Keratinocyte (primary cell): ENCODE measurements at places on chromosomes 6 and 20.

DNA sequence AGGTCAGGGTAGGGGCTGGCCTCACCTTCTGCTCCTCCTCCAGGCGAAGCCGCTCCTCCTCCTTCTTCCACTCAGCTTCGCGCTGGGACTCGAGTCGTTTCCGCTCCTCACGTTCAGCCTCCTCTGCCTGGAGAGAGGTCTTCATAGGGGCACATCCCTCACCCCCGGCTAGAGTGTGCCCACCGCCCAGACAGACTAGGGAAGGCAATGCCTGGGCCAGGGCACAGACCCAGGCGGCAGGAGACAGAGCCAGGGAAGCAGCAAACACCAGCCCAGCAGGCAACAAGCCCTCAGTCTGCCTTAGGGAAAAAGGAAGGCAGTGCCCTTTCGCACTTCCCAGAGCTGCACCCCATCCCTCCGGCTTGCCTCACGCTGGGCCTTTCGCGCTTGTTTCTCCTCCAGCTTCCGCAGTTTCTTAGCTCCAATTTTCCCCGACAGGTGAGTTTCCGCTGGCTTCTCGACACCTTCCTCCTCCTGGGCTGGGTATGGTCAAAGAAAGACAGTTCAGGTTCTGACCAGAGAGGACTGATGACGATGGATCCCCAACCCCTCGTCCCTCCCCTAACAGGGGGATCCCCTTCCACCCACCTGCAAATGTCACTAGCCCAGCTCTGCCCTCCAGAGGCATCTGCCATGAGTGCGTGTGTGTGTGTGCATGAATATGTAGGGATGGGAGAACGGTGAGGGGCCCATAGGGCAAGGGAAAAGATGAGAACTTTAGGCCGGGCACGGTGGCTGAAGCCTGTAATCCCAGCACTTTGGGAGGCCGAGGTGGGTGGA is 4.3 kb downstream of the DDRGK1 start:
- no peak for DNase-seq
- no peaks in the 10 kb centered on the region for H3K27me3 ChIP-seq
- no peak overlapping the region for H3K4me3 ChIP-seq
- H3K36me3 ChIP-seq, result peaks cover 31% of the 10 kb centered on the region

GRCh38 chr6:37556881-37557644 is 57.4 kb upstream of the CCDC167 start:
- no peak overlapping the region for H3K27ac ChIP-seq
- no peak overlapping the region for H3K4me3 ChIP-seq
- DNase-seq, result no peak
- H3K27me3 ChIP-seq, result peaks cover 17% of the 10 kb centered on the region
- H3K4me1 ChIP-seq, result peaks cover 16% of the 10 kb centered on the region

- H3K4me3 ChIP-seq, result no peak overlapping the region
- H3K27me3 ChIP-seq, result no peaks in the 10 kb centered on the region
- no peak overlapping the region for H3K27ac ChIP-seq
- H3K36me3 ChIP-seq, result peaks cover 26% of the 10 kb centered on the region
- no peaks in the 10 kb centered on the region for H3K4me1 ChIP-seq
- no peak for DNase-seq
Observed at GRCh38 chr6:157911278-157911677, 70.4 kb upstream of the SYNJ2 start.

DNA sequence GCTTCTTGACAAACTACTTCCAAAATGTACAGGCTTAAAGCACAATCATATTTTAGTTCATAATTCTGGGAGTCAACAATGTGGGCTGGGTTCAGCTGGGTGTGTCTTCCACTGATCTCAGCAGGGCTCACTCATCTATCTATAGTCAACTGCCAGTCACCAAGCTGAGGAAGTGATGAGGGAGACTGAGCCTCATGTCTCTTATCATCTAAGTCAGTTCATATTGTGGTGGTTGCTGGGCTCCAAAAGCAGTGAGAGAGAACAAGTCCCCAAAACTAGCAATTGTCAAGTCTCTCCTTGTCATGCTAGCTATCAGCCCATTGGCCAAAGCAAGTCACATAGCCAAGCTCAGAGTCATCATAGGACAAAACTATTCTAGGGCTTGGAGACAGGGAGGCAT is 465.9 kb upstream of the ARID1B start:
- no peak overlapping the region for H3K27ac ChIP-seq
- no peak for DNase-seq
- no peak overlapping the region for H3K4me3 ChIP-seq
- H3K4me1 ChIP-seq, result no peaks in the 10 kb centered on the region
- H3K36me3 ChIP-seq, result no peaks in the 10 kb centered on the region

- DNase-seq, result no peak
- H3K27ac ChIP-seq, result peak overlapping the region; percentile 69
- no peaks in the 10 kb centered on the region for H3K36me3 ChIP-seq
- H3K4me1 ChIP-seq, result peaks cover 26% of the 10 kb centered on the region
- no peaks in the 10 kb centered on the region for H3K27me3 ChIP-seq
Observed at GRCh38 chr6:142871910-142872331, 73.1 kb downstream of the HIVEP2 start.
